ENCODE measurements at places on chromosomes 7 and 10.

DNA sequence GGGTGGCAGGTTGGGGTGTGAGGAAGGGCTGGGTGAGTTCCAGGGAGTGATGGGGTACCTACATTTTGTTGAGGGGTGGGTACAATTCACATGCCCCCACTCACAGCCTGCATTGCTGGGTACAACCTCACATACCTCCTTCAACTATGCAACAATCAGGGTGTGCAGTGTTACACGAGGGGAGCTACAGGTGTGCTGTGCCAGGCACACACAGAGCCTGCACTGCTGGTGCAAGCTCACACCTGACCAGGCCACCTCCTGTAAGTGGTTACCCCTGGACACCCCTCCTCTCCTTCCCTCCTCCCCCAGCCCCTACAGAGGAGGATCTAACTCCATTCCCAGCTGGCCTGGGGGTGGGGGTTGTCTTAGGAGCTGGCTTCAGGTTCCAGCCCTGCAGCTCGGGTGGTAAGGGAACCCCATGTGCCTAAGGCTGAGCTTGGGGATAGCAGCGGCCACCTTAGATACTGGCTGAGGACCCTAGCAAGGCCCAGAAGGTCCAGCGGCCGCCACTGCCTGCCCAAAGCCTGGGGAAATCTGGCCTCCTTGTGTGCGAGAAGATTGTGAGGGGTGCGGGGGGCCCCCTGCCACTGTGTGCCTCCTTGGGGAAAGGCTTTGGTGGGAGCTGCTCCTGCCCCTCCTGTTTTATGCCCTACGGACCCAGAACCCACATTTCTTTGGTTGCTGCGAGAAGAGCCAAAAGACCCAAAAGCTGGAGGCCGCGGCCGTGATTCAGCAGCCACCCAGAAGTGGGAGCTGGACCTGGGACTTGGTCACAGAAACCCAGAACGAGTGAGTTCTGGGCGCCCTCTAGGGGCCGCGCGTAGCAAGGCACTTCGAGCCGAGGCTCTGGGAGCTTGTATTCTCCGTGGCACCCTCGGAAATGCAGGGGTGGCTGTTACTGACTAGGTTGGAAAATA is 10.8 kb downstream of the TLX1 start:
- peaks cover 80% of the 10 kb centered on the region for H3K27me3 ChIP-seq
- no peaks in the 10 kb centered on the region for H3K36me3 ChIP-seq
- H3K4me3 ChIP-seq = peak overlapping the region; percentile 44
- peak overlapping the region; percentile 82 for H3K27ac ChIP-seq
- DNase-seq = peak; percentile 70

DNA sequence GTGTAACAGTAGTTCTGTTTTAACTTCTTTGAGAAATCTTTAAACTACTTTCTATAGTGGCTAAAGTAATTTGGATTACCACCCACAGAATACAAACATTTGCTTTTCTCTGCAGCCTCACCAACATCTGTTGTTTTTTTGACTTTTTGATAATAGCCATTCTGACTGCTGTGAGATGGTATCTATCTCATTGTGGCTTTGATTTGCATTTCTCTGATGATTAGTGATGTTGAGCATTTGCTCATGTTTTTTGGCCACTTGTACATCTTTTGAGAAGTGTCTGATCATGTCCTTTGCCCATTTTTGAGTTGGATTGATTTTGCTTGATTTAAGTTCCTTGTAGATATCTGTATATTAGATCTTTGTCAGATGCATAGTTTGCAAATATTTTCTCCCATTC is 66.7 kb downstream of the RNF133 start:
- no peak for DNase-seq
- no peaks in the 10 kb centered on the region for H3K4me1 ChIP-seq
- no peak overlapping the region for H3K27ac ChIP-seq
- no peaks in the 10 kb centered on the region for H3K36me3 ChIP-seq

DNA sequence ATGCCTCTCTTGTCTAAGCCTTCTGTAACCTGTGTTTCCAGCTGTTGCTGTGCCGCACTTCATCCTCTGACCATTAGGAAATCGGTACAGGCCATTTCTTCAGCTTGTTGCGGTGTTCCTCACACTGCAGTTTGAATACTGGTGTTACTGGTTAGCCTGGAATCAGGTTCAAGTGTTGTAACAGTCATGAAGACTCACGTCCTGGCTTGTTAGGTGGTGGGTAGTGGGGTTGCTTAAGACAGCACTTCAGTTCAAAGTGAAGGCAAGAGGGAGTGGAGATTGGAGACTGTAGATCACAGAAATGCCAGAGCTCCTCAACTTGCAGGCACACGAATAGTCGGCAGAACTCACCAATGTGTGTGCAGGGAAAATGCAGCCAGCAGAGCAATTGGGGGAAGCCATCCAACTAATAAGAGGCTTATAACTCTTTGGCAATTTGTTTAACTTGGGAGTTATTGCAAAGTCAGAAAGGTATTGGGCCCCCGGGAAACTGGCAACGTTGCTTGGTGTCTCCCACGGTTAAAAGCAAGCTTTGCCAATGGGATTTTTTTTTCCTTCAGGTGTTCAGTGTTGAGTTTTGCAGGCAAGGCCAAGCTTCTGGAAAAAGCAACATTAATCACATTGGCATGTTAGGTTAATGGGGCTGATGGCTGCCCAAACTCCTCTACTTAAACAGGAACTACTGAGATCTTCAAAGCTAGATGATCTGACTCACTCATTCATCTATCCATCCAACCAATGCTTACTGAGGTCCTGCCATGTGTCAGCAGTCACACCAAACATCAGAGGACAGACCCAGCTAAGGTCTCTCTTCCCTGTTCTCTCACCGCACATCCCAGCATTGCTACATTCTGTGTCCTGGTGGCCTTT is 380.9 kb downstream of the GATA3 start:
- H3K27me3 ChIP-seq = peaks cover 13% of the 10 kb centered on the region
- no peak for DNase-seq
- no peaks in the 10 kb centered on the region for H3K36me3 ChIP-seq
- H3K4me1 ChIP-seq = no peaks in the 10 kb centered on the region
- no peak overlapping the region for H3K4me3 ChIP-seq

DNA sequence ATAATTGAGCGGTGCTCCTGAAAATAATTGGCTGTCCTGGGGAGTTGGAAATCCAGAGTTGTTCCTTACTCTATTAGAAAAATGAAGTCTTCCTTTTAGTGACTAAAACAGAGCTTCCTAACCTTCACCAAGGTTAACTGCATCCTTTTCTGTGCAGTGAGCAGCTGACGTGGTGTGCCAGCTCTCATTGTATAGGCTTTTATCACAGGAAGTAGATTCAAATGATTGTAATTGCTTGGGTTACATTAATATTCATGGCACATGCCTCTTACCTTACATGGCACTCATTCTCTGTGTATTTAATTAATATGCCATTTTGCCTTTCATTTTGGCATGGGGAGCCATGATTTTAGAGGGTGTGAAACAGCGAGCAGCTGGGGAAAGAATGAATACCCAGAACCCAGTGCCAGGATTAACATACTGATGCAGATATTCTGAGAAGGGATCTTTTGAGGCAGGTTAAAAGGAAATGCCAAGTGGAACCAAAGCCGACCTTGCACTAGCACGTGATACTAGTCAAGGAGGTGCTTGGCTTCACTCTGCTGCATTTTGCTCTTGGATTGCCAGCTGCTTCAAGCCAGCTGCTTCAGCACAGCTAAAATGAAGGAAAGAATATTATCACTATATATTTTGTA is 115.3 kb downstream of the ST7 start:
- no peak for DNase-seq
- H3K27ac ChIP-seq = no peak overlapping the region
- H3K4me3 ChIP-seq = no peak overlapping the region
- peaks cover 13% of the 10 kb centered on the region for H3K4me1 ChIP-seq
- H3K27me3 ChIP-seq = peaks cover 6% of the 10 kb centered on the region

GRCh38 chr7:71311576-71311975 is 179.6 kb downstream of the GALNT17 start:
- no peaks in the 10 kb centered on the region for H3K27me3 ChIP-seq
- H3K36me3 ChIP-seq = no peaks in the 10 kb centered on the region
- H3K27ac ChIP-seq = no peak overlapping the region
- H3K4me3 ChIP-seq = no peak overlapping the region
- no peak for DNase-seq
- no peaks in the 10 kb centered on the region for H3K4me1 ChIP-seq

DNA sequence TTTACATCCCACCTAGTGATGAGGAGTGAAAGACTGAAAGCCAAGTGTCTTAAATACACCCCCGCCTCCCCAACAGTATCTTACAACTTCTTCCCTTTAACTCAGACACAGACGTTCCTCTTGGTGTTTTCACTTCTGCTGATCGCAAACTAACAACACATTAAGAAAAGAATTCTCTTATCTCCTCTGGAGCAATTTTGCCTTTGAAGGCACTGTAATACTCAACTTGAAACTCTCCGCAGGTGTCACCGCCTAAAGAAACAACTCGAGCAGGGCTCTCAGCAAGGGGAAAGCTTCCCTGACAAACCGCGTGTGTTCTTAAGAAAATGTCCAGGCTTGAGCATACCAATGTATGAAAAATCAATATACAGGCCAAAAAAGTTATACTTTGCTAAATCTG is 452 bp downstream of the SEMA3C start:
- peaks cover 34% of the 10 kb centered on the region for H3K27me3 ChIP-seq
- DNase-seq = peak; percentile 15
- peaks cover 11% of the 10 kb centered on the region for H3K4me1 ChIP-seq

DNA sequence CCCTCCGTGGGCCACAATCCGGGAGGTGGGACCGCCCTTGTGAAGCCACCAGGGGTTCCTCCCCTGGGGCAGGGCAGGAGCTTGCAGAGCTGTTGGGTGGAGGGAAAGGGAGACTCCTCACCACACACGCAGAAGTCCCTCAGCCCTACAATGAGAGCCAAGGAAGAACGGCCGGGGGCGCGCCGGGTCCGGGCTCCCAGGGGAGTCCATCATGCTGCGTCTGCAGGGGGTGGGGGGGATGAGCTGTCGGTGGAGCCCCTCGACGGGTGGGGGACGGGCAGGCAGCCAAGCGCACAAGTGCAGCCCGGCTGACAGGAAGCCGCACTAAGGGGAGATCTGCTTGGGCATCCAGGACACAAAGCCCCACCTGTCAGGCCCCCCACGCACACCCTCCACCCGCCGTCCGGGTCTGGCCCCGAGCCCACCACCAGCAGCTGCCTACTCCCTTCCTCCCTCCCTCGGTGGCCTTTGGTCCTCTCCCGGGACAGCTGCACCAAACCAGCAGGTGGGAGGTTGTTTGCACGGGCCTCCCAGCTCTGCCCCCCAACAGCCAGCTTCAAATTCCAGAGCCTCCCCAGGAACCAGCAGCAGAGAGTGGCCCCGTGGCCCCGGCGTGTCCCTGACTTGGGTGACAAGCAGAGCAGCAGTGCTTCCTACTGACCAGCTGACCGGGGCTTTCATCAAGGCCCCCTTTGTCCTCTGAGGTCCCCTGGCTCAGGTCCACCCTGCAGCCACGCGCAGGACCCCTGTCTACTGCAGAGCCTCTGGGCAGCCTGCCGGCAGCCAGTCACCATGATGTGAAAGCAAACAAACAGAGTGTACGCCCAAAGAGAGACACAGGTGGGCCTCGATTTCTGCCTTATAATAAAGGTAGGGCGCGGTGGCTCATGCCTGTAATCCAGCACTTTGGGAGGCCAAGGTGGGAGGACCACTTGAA is 50.3 kb downstream of the HIP1 start:
- peaks cover 46% of the 10 kb centered on the region for H3K4me1 ChIP-seq
- H3K27ac ChIP-seq = peak overlapping the region; percentile 57
- peak; percentile 37 for DNase-seq
- peak overlapping the region; percentile 72 for H3K4me3 ChIP-seq

DNA sequence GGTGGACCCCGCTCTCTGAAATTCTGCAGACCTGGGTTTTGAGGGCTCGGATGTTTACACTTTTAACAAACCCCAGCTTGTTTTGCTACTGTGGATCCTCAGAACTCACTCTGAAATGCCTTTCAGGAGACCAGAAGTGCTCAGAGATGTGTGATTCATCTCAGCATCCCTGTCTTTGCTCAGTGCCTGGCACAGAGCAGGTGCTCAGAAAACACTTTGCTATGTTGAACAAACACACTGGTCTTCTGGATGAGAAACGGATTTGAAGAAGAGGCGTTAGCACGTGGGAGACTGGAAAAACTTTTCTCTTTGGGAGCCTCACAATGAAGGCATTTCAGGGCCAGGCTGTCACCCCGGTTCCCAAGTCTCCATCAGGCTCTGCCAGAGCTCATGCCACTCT is 53.3 kb downstream of the SH3PXD2A start:
- peaks cover 4% of the 10 kb centered on the region for H3K27me3 ChIP-seq
- no peak for DNase-seq
- peaks cover 13% of the 10 kb centered on the region for H3K4me1 ChIP-seq
- H3K27ac ChIP-seq = no peak overlapping the region
